Naive thymus-derived CD4-positive, alpha-beta T cell (primary cell): ENCODE measurements at places on chromosomes 4 and X. TPM values are rescaled to one million over a fixed set of nuclear protein-coding genes. Genes with fewer than 3 reads are reported as not detected.
A peak's percentile ranks its signal among the peaks of the same experiment; 100 is the strongest.

DNA sequence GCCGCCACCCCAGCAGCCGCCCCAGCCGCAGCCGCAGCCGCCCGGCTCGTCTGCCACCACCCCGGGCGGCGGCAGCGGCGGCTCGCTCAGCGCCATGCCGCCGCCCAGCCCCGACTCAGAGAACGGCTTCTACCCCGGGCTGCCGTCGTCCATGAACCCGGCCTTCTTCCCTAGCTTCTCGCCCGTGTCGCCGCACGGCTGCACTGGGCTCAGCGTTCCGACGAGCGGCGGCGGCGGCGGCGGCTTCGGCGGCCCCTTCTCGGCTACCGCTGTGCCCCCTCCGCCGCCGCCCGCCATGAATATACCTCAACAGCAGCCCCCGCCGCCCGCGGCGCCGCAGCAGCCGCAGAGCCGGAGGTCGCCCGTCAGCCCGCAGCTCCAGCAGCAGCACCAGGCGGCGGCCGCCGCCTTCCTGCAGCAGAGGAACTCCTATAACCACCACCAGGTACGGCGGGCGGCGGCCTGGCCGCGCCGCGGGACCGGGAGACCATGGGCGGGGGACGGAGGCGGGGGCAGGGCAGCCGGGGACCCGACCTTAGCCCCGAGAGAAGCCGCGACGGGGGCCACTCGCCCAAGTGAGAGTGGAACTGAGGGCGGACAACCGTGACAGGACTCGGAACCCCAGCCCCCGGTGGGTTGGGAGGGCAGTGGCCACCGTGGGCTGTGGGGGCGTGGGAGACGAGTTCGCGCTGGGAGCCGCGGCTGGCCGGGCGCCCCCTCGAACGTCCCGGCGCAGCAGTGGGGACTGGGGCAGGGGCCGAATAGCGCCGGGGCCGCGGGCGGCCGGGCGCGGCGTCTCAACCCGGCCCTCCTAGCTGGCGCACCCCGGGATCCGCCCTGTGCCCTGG is 1.8 kb downstream of the CPEB2 start:
- DNase-seq, result peak; percentile 63

- no peak for DNase-seq
Measured at GRCh38 chrX:2614911-2615310, 76.2 kb upstream of the CD99 start.

- no peak for DNase-seq
Measured at GRCh38 chr4:165915215-165915614, 42.2 kb downstream of the TLL1 start.

AMBN gene
- polyA plus RNA-seq, result not detected

- no peak for DNase-seq
Measured at GRCh38 chr4:119657111-119657611, 28.6 kb upstream of the PDE5A start.

ABLIM2 gene
- 5.8 TPM for polyA plus RNA-seq

DNA sequence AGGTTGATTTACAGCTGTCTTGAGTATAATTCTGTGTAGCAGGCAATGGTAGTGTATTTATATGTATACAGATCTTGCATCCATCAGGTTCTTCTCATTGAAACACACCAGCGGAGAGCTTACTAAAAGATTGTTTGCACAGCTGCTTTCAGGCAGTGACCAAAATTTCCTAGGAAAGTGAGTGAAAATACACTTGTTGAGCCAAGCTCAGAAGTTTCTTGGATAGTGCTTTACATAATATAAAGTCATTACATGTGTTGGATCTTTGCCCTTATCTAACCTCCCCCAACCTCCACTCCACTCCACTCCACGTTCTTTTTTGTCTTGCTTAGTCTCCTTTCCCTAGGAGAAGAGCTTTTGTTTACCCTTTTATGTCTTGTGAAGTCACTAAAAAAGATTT is 34.1 kb downstream of the CNKSR2 start:
- DNase-seq, result no peak

RS1 gene
- polyA plus RNA-seq, result not detected
